Fibroblast of skin of right biceps (primary cell): ENCODE measurements at places on chromosomes 16 and 17.

DNA sequence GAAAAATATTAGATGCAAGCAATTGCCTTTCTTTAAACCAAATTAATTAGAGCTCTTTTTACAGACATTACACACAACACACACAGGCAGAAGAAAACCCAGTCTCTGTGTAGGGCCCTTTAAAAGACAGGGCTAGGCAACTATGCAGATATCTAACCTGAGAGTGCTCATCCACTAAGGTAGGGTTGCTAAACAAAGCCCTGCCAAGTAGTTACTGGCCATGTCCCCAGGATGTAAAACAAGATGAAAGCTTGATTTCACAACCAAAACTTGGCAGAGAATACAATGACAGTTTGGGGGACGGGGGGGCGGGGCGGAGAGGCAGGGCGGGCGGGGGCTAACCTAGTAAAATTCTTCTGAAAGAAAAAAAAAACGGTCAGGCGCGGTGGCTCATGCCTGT lies 669.0 kb upstream of the CA10 start:
- DNase-seq, result no peak

- peak; percentile 70 for DNase-seq
Measured at GRCh38 chr17:20992987-20993862, 49.6 kb downstream of the USP22 start.

DNA sequence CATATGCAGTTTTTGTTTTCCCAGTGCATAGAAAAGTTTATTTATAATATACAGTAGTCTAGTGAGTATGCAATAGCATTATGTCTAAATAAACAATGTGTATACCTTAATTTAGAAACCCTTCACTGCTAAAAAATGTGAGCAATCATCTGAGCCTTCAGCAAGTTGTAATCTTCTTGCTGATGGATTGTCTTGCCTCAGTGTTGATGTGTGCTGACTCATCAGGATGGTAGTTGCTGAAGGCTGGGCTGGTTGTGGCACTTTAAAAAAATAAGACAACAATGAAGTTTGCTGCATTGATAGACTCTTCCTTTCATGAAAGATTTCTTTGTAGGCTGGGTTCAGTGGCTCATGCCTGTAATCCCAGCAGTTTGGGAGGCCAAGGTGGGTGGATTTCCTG lies 13.9 kb upstream of the CAPNS2 start:
- DNase-seq, result peak; percentile 94

DNA sequence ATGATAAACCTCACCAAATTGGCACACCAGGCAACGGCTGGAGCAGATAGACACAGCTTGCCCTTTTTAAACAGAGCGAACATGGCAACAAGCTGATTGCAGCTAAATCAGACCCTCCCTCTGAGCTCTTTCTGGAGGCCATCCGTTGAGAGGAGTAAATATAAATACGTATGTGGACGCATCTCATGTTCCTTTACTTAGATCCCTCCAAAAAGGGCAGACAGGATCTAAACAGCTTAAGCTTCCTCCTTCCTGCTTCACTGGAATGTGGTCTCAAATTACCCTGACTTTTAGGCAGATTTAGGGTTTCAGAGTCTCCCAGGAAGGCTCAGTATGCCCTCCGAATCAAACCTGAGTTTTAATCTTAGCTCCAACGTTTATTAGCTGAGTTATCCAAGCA lies 204.7 kb upstream of the GOT2 start:
- DNase-seq, result no peak

- DNase-seq, result peak; percentile 44
Measured at GRCh38 chr16:23509782-23510163, 521 bp downstream of the GGA2 start.

- no peak for DNase-seq
Measured at GRCh38 chr17:57375770-57376225, 119.5 kb downstream of the MSI2 start.

DNA sequence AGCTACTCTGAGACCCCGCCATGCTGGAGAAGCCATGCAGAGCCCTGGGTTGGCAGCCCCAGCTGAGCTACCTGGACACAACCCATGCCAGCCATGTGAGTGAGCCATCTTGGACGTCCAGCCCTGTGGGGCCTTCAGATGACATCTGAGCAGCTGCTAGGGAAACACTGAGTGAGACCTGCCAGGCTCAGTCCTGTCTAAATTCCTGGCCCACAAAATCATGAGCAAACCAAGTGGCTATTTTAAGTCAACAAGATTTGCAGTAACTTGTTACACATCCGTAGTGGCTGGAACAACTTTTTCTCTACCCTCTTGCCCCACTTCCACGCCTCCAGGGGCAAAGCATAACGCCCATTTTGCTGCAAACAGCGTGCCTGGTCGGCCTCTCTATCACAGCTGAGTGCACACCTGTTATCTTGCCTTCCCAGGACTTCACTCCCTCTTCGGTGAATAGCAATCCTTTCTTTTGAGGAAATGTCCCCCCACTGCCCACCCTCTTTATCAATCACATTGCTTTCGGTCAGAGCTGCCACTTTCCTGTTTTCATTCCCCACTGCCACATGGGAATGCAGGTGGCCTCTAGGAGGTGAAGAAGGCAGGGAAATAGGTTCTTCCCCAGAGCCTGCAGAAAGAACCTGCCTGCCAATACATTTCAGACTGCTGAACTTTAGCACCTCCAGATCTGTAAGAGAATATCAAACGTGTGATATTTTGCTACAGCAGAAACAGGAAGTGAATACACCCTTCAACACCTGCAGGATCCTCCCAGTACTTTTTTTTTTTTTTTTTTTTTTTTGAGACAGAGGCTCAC lies 7.4 kb upstream of the SCIMP start:
- no peak for DNase-seq

DNA sequence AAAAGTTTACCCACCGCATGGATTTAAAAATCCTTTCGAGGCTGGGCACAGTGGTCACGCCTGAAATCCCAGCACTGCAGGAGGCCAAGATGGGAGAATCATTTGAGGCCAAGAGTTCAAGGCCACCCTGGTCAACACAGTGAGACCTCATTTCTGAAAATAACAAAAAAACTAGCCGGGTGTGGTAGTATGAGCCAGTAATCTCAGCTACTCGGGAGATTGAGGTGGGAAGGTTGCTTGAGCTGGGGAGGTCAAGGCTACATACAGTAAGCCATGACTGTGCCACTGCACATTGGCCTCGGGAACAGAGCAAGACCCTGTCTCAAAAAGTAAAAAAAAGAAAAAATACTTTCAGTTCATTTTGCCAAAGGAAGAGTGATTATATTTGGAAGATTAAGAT lies 12.7 kb downstream of the GNA13 start:
- no peak for DNase-seq

DNA sequence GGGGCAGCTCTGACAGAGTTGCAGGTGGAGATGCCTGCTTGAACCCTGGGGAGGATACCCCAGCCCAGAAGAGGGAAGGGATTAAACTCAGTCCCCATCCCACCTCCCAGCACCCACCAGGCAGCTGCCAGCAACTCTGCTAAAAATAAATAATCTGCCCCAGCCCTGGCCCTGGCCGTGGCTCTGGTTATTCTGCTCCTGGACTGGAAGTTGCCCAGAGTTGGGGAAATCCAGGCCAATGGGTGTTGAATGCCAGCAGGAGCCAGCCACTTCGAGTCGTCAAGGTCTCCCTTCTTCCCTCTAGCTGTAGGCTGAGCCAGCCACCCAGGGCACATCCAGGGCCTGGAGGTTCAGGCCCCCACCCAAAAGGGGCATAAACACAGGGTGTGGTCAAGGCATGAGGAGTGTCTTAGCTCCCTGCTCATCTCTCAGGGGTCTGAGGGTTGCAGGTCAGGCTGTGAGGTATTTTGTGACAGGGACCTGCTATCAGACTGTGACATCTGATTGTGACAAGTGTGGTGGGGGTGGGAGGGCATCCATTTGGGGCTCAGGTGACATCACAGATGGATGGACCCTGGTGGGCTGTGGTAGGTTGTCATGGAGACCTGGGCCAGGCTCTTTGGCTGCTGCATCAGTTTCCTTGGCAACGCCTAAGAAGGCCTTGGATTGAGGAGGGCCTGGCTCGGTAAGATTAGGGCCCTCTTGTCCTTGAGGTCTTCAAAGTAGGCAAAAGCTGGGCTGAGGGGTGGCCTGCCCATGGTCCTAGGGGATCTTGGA lies 1.0 kb upstream of the RRAD start:
- DNase-seq, result no peak

GRCh38 chr17:12522336-12522735 lies 143.4 kb upstream of the MYOCD start:
- no peak for DNase-seq

- DNase-seq, result no peak
Measured at GRCh38 chr16:24819462-24820040, 26.2 kb upstream of the SLC5A11 start.

DNA sequence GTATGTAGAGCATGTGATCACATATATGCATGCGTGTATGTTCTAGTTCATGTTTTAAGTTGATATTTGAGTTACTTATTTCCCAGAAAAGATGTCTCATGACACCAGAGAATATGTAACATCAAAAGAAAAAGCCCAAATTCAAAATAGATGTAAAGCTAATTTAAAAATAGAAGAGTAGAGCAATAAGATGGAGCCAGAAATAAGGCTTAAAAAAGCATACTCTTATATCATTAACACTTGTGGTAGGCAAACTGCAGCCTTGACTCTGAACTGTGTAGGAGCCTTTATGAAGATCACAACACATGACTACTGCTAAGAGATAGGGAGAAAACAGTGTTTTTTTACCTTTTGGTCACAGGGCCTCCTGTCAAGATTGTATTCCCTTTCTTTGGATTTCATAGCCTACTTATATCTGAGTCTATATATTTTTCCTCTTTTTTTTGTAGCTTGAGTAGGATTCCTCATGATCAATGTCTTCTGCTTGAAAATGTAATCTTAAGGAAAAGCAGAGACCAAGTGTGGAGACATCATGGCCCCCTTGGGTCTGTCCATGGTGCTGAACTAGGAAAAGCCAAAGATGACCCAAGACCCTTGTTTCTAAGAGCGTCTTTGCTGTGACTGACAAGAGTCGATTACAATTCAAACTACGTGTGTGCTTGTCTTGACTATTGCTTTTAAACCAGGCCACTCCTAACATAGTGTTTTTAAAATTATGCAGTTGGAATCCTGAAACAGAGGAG lies 390.4 kb downstream of the SHISA9 start:
- no peak for DNase-seq

DNA sequence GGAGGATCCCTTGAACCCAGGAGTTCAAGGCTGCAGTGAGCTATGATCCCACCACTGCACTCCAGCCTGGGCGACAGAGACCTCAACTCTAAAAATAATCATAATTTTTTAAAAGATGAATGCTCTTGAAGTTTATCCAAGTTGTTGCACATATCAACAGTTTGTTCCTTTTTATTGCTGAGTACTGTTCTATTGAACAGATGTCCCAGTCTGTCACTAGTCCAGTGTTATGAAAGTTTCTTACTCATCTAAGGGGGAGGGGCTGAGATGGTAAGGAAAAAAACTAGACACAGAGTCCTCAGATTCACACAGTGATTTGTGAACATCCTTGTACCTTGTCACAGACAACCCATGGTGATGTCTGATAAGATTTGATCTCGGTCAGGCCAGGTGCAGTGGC lies 3.9 kb downstream of the ACAP1 start:
- DNase-seq, result no peak

- no peak for DNase-seq
Measured at GRCh38 chr17:81427173-81428120, 32.2 kb downstream of the BAHCC1 start.

- peak; percentile 51 for DNase-seq
Measured at GRCh38 chr16:11160676-11161115, 95.3 kb downstream of the SOCS1 start.
